ENCODE measurements at places on chromosomes 1 and 21. TPM values are rescaled to one million over a fixed set of nuclear protein-coding genes. Genes with fewer than 3 reads are reported as not detected.

GRCh38 chr1:33826711-33827110 lies 37.2 kb upstream of the HMGB4 start:
- no peak for DNase-seq

GRCh38 chr1:159938211-159938852 lies 7.1 kb downstream of the IGSF9 start:
- no peak for DNase-seq

DNA sequence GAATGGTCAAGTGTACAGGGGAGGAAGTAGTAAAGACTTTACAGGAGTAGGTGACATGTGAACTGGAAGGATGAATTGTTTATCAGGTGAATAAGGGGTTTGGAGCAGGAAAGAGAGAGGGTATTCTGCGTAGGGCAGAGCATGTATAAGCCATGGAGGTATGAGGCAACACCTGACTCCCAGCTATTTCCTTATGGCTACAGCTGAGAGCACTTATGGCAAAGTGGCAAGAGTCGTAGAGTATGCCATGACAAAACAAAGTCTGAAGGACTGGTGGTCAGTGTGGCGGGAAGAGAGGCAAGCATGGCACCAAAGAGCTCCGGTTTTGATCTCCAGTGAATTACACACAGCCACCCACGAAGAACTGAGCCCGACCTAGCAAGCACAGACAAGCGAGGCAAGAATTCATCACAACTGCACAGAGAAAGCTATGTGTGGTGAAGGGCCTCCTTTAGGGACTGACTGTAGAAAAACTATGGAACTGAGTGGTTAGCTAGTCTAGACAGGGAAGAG lies 9.0 kb upstream of the ELOVL1 start:
- peak; percentile 75 for DNase-seq

DNA sequence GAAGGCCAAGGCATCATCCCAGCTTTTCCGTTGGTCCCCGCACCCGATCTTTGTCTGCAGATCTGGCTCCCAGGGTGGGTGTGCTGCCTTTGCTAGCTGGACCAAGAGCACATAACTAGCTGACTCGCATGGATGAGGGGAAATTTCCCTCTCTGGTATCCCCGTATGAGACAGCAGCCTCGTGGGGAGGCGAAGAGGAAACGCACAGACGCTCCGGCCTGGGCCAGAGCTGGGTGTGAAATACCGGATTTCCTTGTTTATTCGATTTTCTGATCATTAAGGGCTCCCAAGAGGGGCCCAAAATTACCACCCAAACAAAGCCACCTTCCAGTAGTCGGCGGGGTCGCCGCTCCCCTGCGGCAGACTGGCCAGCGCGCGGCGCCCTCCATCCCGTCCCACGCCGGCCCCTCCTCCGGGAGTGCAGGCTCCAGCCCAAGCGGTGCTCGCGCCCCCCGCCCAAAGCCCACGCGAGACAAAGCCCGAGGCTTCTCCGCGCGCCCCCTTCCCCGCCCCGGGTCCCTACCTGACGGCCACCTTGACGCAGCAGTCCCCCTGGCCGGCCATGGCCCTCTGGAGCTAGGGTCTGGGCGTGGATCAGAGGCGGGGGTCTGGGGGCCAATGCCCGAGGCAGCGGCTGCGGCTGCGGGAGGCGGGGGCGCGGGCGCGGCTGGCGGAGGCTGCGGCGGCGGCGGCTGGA lies 546 bp downstream of the KIF21B start:
- peak; percentile 47 for DNase-seq

The SH3BGRL3 gene
- 206 TPM for total RNA-seq

DNA sequence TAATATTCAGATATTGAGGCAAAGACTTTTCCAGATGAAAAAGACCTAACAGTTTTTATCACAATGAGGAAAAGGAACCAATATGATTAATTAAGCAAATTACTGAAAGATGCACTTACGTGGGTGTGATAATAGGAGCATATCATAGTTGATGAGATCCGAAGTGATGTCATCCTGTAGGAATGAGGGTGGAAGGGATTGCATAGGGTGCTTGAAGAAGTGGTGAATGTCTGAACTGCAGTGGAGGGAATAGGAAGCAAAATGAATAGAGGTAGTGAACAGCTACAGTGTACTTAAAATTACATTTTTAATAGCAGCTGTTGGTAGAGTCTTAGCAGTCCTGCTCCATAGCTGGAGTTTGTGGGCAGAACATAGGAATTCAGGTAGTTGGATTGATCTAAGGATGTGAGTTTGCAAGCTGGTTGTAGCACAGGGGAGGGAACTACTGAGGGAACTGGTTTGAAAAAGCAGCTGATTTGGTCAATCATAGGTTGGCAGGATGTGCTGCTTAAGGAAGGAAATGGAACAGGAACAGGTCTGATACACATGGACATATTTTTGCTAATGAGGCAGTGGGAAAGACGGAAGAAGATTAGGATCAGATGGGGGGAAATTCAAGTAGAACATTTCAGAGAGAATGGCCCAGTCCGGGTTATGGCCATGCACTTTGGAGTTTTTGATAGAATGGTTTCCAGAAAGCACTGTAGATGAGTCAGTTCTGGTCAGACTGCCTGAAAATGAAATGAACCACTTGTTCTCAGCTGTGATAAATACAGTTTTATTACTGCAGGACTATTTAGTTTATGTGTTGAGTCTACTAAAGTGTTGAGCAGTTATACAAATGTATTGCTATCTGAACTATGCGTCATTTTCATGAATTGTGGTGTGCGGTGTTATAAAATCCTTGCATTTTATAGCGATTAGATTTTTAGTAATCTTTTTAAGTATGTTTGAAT lies 155.8 kb downstream of the RYR2 start:
- no peak for DNase-seq

DNA sequence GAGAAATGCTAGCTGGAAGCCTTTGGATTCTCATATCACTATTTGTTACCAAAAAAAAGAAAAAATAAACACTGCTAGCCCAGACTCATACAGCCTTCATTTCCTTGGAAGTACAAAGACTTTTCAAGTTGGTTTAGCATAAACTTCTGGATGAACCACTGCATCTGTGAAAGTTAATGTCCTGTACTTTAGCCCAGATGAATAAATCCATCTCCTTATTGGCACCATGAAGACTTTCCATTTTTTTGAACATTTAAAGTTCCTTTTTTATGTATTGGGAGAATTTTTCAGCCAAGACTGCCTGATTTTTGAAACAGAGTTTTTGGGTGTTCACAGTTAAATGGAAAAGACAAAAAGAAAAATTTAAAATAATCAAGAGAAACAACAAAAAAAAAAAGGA lies 184.0 kb upstream of the C1orf87 start:
- DNase-seq: no peak

DNA sequence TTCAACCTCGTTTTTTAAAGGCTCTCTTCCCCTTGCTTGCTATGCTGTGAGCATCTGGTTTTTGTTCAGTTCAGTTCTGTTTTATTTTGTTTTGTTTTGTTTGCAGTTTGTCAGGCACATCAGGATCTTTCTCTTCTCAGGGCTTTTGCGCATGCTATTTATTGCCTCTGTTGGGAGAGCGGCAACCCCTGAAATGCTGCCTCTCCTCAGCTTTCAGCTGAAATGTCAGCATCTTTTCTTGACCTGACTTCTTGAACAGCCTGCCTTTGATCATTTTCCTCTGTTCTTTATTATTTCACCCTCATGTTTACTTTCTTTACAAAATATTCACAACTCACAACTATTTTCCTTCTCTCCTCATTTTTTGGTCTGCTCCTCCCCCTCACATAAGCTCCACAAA lies 50.4 kb upstream of the RC3H1 start:
- DNase-seq: no peak

DNA sequence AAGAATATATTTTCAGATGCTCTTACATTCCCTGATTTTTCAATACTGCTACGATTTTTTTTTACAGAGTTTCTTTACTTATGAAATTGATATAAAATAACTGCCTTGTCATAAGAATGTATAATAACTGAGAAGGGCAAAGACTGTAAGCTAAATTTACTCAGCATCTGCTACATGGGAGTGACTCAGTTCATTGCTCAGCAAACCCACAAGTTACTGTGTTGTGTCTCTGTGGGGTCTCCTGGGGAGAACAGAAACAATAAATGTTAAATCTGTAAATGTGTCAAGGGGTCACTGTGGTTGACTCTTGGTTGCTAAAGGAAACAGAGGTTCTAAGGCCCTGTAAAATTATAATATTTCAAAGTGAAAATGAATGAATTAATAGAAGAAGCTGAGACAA lies 210.3 kb upstream of the CACYBP start:
- no peak for DNase-seq

Data from upper lobe of left lung (tissue), 6 donors.